ENCODE measurements at places on chromosomes 3 and 15.
A peak's percentile ranks its signal among the peaks of the same experiment; 100 is the strongest.

DNA sequence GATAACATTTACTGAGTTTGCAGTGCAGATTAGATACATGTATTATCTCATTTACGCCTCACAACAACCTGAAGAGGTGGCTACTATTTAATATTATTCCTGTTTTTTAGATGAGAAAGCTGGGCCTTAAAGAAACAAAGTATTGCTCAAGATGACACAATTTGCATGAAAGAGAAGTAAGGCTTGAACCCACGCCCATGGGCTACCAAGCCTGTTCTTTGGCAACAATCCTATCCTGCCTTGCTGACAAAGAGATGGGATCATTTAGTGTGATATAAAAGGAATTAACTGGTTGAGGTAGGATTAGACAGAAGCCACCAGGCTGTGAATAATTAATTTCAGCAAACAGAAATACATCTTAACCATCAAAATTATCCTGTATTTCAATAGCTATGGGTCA is 9.2 kb upstream of the LDHAL6B start:
- no peak for DNase-seq

GRCh38 chr3:13013994-13014754 is 59.1 kb downstream of the IQSEC1 start:
- no peak for DNase-seq

DNA sequence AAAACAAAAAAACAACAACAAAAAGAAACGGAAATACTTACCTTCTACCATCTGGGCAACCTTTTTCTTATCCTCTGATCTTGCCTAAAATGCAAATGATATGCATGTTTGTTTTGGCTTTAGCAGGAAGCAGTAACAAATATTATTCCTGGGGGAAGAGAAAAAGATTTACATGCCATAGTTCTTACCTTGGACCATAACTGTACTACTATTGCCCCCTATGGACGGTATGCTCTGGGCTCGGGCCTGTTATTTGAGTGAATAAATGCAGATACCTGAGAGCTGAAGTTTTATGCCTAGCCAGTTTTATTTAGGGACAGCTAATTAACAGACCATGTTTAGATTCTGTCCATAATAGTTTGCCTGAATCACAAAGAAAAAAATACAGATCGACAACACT is 12.6 kb upstream of the STARD5 start:
- DNase-seq, result peak; percentile 34

GRCh38 chr3:31307131-31307785 is 225.5 kb upstream of the STT3B start:
- no peak for DNase-seq

GRCh38 chr3:29486096-29486495 is 205.2 kb downstream of the RBMS3 start:
- no peak for DNase-seq

GRCh38 chr15:55676507-55676906 is 66.4 kb downstream of the PRTG start:
- DNase-seq, result no peak

GRCh38 chr3:52220380-52221026 is 4.9 kb downstream of the TLR9 start:
- peak; percentile 67 for DNase-seq
